ENCODE measurements at places on chromosomes 3 and 15.

DNA sequence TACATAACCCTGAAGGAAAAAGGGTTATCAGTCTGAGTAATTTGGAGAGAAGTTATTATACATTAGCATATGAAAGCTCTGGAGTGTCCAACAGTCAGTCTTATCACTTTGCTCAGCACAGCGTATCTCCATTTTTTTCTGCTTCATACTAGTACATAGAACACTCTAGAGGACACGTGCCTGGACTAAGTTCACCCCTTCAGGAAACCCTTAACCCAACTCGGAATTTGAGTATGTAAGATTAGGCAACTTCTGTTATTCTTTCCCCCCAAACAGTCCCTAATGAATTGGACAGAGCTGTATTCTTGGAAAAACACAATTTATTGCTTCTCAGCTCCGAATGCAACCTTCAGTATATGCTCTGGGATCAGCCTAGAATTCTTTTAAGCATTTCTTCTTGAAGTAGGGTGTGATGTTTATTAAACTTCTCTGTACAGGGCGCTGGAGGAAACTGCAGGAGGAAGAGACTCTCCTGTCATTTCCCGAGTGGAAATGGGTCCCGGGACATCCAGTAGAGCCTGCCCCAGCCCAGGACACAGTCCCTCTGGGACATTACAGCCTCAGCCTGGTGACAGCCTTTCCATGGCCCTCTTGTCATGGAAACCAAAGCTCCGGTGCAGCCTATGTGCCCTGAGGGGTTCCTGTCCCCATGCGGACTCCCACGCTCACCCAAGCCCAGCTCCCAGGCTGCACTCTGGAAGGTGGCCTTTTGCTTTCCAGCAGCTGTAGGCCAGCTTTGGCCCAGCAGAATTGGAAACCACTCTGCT lies 37.3 kb upstream of the CMTM8 start:
- no peak for DNase-seq

DNA sequence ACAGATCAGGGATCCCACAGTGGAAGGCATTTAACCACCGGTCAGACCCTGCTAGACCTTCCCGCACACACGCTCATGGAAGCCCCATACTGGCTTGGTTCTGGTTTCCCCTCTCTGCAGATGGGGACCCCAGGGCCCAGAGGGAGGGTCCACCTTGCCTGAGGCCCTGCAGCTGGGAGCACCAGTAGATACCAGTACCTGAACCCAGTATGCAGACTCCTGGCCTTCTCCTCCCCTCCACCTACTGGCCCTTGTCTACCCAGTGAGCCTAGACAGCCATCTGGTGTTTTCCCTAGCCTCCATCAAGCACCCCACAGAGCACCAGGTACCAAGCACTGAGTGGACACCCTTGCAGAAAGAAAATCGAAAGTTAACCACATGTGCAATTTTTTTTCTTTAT lies 65.1 kb downstream of the MEGF11 start:
- DNase-seq: no peak

- DNase-seq: no peak
These were observed 6.4 kb upstream of the MINAR1 start for GRCh38 chr15:79425591-79426295.

- no peak for DNase-seq
These were observed 17.6 kb downstream of the VGLL4 start for GRCh38 chr3:11626084-11626463.

DNA sequence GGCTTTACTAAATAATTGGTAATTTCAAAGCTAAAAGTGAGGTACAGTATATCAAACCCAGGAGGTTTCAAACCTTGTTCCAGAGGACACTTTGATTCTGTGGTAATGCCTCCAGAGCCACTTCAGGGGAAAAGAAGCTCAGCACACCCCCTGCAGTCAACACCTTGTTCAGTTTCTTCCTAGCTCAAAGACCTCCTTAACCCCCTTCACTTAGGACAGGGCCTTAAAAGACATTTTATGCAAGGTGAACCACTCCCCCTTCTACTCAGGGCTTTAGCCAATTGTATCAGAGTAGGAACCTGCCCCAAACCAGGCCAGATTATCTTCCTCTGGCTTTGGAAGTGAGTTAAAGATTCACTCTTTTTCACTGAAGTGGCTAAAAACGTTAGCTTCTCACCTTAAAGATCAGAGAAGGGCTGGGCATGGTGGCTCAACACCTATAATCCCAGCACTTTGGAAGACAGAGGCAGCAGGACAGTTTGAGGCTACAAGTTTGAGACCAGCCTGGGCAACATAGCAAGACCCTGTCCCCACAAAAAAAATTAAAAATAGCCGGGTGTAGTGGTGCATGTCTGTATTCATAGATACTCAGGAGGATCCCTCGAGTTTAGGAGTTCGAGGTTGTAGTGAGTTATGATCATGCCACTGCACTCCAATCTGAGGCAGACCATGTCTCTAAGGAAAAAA lies 3.4 kb downstream of the DENND6A start:
- no peak for DNase-seq

GRCh38 chr3:157190380-157190872 lies 30.5 kb upstream of the CCNL1 start:
- no peak for DNase-seq

- no peak for DNase-seq
These were observed 72.0 kb upstream of the ADAMTS9 start for GRCh38 chr3:64759811-64760210.

- DNase-seq: no peak
These were observed 9.1 kb downstream of the VPS8 start for GRCh38 chr3:184821034-184821433.

DNA sequence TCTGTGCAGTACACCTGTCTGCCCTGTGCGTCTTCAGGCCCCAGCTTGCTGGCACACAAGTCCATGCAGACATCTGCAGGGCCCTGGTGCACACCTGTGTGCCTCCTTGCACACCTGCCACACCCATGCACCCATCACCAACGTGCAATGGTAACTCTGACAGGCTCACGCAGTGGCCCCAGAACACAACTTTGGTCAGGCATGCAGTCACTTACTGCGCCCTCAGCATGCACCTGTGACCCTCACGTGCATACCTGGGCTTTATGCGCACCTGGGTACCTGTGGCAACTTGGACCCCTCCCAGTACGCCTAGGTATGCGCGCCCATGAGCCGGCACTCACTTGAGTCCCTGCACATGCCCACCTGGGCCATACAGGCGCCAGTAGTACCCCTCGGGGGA lies 1.7 kb downstream of the PLXND1 start:
- DNase-seq: no peak
